ENCODE measurements at places on chromosomes 16 and 17. TPM values are rescaled to one million over a fixed set of nuclear protein-coding genes. Genes with fewer than 3 reads are reported as not detected.
A peak's percentile ranks its signal among the peaks of the same experiment; 100 is the strongest.

- DNase-seq = peak; percentile 28
Observed at GRCh38 chr16:3101018-3101840, 2.1 kb upstream of the ZSCAN10 start.

DNA sequence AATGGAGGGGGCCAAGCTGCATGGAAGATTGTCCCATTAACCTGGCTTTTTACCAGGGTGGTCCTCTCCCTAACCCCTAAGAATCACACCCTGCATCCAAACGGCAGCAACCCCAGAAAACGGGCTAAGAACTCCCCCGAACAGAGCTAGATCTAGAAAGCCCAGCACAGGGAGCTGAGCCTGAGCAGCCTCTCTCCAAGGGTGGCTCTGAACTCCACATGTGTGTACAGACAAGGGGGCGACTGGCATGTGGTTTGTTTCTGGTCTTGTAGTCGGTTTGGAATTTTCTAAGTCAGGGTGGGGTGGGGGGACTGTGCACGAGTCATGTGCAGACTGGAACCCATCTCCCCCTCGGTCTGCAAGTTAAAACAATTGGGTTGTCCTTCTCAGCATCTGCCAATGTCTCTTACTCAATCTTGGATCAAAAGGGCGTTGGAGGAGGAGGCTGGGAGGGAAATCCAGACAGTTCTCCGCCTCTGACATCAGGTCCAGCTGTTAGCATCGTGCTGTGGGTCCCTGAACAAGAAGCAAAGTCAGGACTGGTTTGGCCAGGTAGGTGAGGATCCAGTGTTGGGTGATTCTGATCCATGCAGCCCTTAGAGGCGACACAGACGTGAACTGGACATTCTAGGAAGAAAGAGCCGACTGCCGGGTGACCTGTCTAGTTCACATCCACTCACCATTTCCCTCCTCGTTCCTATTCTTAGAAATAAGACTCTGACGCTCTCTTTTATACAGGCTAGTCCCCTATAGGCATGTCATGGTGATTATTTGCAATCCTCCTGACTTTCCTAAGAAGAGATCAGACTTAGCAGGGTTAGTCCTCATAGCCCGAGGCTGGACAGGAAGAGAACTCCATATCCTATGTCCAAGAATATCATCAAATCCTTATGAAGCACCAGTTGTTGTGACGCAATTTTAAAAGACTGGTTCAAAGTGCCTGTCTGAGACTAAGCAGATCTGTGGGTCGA lies 381.8 kb downstream of the SOX9 start:
- DNase-seq = peak; percentile 86

- no peak for DNase-seq
Observed at GRCh38 chr16:4801051-4801961, 1.1 kb downstream of the ROGDI start.

- DNase-seq = peak; percentile 79
Observed at GRCh38 chr17:66542967-66543520, 240.6 kb downstream of the PRKCA start.

DNA sequence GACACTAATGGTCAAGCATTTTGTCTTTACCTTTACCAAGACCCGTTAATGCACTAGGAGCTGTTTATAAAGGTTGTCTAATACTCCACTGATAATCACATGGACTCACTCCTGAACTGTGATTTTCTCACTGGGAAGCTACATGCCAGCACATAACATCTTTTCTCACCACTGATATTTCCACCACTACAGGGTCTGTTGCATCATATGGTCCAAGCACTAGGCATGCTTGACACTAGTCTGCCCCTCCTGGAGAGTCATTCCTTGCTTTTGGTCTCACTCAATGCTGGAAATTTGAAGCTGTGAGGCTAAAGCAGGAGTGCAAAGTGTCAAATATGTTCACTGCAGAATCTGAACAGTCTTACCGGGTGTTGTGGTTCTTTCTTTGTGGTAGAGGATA lies 1576.8 kb downstream of the CDH8 start:
- DNase-seq = no peak

- no peak for DNase-seq
Observed at GRCh38 chr17:22217135-22217534, 524.8 kb downstream of the KCNJ18 start.

PYDC1 gene
- not detected for total RNA-seq

DNA sequence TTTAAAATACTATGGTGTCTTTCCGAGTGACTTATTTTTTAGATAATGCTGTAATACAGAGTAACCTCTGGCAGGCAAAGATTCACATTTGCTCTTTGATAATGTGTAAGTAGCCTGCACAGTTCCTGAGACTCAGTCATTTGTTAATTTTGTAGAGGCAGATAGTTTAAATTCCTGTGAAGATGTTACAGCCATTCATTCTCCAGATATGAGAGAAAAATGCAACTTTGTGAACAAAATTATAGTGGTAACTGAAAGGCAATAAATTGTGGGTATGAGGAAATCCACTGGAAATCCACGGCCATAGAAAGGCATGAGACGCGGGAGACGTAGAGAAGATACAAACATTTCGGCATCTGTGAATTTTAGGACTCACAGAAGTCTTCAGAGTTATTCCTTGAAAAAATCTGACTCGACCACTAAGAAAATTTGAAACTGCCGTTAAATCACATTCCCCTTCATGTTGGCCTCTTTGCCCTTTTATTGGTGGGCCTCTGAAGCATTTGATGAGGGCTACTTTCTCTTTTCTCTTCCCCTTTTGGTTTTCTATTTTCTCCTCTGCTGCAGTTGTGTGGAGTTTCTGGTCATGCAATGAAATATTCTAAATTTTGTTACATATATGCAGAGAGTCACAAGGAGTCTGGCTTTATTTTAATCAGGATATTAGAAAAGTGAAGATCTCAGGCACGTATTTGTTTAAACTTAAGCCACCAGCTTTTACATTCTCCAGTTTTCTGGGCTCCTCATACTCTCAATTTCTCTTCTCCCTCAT lies 18.8 kb downstream of the HS3ST3A1 start:
- peak; percentile 73 for DNase-seq

DNA sequence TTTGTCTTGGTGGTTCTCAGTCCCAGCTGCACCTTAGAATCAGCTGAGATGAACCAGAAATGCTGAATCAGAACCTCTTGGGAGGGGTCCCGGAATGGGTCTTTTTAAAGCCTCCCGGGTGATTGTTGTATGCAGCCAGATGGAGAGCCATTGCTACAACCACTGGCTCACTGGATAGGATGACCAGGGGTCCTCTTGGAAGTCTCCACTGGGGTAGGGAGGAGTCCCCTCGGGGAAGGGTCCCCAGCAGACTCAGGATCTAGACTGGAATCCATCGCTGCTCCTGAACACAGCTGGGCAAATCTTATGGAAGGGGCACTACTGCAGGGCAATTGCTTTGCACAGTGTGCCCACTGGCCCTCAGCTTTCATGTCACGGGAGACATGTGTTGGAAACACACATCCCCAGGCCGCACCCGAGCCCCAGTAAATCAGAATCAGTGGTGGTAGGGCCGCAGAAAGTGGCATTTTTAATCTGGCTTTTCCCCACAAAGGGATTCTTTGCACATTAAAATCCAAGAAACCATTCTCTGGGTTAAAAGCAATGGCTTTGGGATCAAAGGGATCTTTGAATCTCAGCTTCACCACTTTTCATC lies 117.3 kb downstream of the IRX5 start:
- DNase-seq = no peak

FAM20A gene
- 2.2 TPM for total RNA-seq

GRCh38 chr16:81646561-81646960 lies 132.5 kb upstream of the PLCG2 start:
- peak; percentile 33 for DNase-seq

GAS7 gene
- total RNA-seq = 8.6 TPM

- DNase-seq = no peak
Observed at GRCh38 chr17:16569358-16569712, 331 bp upstream of the ZNF287 start.

WDR59 gene
- 13.9 TPM for total RNA-seq

CDC42EP4 gene
- total RNA-seq = 36.4 TPM

KCNAB3 gene
- 1.7 TPM for total RNA-seq

ITGA2B gene
- under 0.01 TPM for total RNA-seq

ODAD4 gene
- 0.43 TPM for total RNA-seq

DNA sequence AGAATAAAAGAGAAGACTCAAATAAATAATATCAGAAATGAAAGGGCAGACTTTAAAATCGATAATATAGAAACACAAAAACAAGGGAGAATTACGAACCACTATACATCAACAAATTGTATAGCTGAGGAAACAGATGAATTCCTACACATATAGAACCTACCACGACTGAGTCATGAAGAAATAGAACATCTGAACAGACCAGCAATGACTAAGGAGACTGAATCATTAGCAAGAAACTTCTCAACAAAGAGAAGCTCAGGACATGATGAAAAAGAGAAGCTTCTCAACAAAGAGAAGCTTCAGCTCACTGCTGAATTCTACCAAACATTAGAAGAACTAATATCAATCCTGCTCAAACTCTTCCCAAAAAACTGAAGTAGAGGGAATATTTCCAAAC lies 255.9 kb downstream of the CEP112 start:
- DNase-seq = no peak

DNA sequence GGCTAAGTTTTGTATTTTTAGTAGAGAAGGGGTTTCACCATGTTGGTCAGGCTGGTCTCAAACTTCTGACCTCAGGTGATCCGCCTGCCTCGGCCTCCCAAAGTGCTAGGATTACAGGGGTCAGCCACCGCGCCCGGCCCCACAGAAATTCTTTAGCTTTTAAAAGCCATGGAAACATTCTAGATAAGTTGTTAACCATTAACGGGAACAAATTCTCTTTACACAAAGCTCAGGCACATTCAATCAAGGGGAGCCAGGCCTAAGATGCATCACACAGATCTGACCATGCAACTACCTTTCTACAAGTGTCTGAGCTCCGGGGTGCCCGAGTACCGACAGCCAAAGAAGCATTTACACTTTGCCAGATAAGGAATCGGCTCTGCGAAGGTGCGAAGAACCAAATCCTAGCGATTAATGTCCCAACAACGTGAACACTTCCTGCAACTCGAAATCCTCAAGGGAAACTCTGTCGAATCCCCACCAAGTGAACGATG lies 1.0 kb downstream of the EMC8 start:
- DNase-seq = peak; percentile 20

Measured in fibroblast of villous mesenchyme (primary cell).